ENCODE measurements at places on chromosomes 5 and 9. TPM values are rescaled to one million over a fixed set of nuclear protein-coding genes. Genes with fewer than 3 reads are reported as not detected.
A peak's percentile ranks its signal among the peaks of the same experiment; 100 is the strongest.

FBN2 gene
- 0.84 TPM for total RNA-seq

DMRTA1 gene
- total RNA-seq, result 0.13 TPM

KIF12 gene
- total RNA-seq, result not detected

PCDHA1 gene
- not detected for total RNA-seq

CNTNAP3 gene
- total RNA-seq, result 9.3 TPM

FOXD1 gene
- total RNA-seq, result 9.9 TPM

GCNT4 gene
- 5.6 TPM for total RNA-seq

DNA sequence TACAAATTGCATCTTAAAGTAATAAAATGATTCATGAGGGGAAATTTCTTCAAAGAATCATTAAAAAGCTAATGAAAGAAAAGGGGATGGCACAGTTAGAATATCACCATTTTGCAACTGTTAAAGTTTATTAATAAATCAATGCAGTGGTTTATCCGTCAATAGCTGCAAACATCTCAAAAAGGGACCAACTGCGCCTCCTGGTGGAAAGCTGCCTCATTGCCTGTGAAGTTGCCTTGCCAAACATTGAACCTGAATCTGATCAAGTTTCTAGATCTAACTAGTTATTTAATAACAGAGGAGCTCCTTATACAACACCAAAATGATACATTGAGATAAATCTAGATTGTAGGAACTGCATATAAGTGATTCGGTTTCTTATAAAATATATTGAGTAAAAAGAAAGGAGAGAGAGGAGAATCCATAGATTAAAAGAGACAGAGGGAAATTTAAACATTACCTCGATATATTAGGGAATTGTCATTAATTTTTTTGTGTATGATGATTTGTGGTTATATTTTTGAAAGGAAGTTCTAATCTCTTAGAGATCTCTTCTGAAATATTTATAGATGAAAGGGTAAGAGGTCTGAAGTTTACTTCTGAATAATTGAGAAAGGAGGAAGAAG, 6.9 kb upstream of the NDUFB6 start:
- DNase-seq, result peak; percentile 91

- no peak for DNase-seq
Measured at GRCh38 chr9:91212596-91213243, 149.0 kb downstream of the AUH start.

DNA sequence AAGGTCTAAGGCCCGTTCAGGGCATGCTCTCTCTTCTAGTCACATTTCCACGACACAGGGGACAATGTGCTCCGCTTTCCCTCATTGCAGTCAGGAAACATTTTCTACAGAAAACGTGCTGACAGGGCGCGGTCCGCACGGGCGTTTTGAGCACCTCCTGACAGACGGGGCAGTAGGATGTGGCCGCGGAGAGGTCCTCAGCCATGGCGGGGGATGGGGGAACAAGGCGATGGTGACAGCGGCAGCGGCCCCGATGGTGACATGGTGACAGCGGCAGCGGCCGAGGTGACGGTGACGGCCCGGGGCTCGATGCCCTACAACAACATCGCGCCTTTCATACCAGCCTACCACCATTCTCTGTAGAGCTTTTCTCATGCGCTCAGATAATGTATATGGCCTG, 4.1 kb downstream of the PLPP1 start:
- peak; percentile 50 for DNase-seq

DNA sequence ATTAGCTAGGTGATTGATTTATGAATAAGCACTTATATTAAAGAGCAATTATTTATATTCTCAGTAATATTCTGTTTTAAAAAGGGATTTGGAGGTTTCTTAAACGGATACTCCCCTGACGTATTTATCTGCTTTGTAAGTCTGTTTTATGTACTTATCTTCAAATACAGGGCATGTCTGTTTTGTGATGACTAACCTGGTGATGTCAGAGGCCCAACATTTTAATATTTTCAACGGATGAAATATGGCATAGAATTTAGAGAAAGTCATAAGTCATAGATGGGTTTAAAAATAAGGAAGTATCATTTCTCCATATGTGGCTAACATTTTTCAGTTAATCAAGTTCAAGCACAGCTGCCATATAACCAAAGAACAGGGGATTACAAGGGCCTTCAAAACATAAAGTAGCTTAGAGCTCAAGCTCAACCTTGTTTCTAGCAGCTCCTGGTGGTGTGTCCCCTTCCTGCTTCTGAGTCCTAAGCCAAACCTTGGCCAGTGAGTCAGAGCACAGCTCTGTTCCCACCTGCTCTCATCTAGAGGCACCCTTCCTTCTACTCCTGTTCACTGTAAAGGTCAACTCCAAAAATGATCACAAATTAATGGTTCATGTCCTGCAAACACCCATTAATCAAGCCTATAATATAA, 131.4 kb downstream of the OXCT1 start:
- DNase-seq, result no peak

GRCh38 chr5:74452856-74453255, 187.7 kb downstream of the ENC1 start:
- no peak for DNase-seq

DNA sequence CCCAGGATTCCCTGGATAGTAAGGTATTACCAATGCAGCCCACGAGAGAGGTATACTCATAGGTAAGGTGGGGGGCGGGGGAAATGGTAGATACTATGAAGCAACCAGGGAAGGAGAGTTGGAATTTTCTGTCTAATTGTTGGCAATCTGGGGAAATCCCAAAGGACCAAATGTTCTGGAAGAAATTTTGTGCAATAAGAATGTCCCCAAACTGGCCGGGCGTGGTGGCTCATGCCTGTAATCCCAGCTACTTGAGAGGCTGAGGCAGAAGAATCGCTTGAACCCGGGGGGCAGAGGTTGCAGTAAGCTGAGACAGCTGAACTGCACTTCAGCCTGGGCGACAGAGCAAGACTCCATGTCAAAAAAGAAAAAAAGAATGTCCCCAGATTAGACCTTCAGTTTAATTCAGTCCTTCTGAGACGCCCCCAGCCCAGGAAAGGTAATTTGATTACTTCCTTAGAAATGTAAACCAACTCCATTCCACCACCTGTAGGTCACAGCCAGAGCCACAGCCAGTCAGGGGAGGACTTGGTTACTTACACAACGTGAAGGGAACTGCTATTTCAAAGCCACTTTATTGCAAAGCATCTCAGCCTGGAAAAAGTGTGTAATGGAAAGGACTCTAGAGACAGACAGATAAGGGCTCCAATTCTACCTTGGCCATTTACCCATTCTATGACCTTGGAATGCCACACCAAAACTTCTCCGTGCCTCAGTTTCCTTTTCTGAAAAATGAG, 50.0 kb upstream of the KLF4 start:
- DNase-seq, result no peak

- no peak for DNase-seq
Measured at GRCh38 chr9:15430920-15431844, 8.5 kb downstream of the SNAPC3 start.

DNA sequence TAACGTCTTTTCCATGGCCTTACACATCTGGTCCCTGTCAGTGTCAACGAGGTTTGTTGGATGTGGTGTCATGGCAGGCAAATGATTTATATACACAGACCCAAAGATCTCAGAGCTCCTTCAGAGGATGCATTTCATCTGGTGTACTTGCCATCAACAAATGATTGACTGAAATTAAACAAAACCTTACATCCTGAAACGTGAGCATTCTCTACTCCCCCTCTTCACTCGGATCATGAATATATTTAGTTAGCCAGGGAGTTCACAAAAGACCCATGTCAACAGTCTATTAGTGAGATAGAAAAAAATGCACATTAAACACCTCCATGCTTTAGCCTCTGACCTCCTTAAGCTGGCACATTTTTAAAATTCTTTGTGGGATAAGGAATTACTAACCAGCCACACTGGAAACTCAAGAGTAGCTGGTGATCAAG, 215.6 kb downstream of the EFNA5 start:
- no peak for DNase-seq

- no peak for DNase-seq
Measured at GRCh38 chr5:30843541-30843940, 349.9 kb upstream of the CDH6 start.

DNA sequence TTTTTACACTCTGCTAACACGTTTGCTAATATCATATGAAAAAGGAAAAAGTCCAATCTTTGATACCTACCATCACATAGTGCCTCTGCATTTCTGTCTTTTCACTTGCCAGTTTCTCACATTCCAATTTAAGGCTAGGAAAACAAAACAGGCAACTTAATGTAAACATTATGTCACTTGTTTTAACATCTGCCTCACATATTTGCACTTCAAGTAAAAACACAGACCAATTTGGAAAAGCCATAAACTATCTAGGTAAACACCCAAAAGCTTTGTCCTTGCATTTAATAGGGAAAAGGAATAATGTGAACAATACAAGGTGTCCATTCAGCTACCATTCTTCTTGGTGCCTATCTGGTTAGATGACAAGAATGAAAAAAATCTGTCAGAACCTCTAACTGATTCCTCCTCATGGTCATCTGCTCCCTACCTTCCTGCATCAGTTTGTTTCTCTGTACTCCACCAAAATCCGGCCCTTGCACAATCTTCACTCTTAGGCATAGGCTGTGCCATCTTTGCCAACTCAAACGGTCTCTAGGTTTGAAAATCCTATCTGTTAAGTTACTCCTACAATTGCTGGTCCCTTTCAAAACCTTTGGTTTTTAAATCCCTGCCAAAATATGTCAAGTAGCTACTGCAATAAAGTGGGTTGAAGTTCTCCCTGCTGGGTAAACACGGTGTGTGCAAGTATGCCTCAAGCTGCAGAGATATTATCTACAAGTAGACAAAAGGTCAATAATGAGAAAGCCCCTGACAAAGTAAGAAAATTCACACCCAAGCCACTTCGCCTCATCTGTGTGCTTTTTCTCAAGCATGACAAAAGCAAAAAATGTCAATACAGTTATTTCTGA, 3.4 kb downstream of the TLE1 start:
- DNase-seq, result no peak
